ENCODE measurements at places on chromosomes 3 and 15.

DNA sequence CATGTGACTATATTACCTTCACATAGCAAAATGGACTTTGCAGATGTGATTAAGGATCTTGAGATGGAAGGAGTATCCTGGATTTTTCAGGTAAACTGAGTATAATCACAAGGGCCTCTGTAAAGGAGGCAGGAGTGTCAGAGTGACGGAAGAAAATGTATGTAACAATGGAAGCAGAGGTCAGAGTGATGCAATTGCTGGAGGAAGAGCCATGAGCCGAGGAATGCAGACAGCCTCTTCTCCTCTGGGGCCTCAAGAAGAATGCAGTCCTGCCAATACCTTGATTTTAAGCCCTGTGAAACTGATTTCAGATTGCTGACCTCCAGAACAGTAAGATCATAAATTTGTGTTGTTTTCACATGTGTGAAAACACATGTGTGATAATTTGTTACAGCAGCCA, 15.1 kb downstream of the HEMK1 start:
- DNase-seq: no peak

DNA sequence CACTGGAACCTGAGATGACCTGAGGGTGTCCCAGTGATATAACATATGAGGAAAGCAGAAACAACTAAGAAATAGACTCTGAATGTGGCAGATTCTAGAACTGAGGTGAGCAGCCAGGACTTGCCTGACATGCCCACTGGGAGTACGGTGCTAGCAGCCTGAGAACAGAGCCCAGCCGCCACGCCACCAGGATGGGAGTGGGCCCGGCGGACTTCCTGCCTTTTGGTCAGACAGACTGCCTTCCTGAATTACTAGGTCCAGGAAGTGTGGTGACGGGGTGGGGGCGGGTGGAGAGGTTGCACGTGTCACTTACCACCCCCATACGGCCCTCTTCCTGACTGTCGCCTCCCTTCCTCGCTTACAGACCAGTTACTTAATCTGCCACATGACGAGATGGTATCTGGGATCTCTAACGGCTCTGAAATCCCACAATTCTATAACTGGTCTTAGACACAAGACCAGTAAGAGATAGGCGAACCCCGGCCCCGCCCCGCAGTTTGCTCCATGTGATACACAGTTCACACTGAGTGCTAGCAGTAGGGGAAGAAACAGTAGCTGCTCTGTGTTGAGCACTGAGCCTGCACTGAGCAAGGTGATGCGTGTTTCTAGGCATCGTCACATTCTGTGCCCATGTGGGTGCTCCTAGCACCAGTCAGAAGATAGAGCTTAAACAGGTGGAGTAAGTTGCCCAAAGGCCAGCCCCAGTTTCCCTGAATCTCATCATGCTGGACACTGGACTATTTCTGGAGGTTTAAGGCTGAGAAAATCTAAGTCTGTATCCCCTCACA, 95.7 kb downstream of the CPN2 start:
- no peak for DNase-seq

GRCh38 chr3:25655659-25656058, 9.0 kb downstream of the TOP2B start:
- DNase-seq: no peak

- DNase-seq: no peak
Measured at GRCh38 chr15:63198371-63199250, 9.2 kb downstream of the RAB8B start.

GRCh38 chr3:414063-414462, 217.5 kb downstream of the CHL1 start:
- DNase-seq: no peak

- DNase-seq: no peak
Measured at GRCh38 chr3:11736136-11736833, 92.6 kb upstream of the VGLL4 start.

DNA sequence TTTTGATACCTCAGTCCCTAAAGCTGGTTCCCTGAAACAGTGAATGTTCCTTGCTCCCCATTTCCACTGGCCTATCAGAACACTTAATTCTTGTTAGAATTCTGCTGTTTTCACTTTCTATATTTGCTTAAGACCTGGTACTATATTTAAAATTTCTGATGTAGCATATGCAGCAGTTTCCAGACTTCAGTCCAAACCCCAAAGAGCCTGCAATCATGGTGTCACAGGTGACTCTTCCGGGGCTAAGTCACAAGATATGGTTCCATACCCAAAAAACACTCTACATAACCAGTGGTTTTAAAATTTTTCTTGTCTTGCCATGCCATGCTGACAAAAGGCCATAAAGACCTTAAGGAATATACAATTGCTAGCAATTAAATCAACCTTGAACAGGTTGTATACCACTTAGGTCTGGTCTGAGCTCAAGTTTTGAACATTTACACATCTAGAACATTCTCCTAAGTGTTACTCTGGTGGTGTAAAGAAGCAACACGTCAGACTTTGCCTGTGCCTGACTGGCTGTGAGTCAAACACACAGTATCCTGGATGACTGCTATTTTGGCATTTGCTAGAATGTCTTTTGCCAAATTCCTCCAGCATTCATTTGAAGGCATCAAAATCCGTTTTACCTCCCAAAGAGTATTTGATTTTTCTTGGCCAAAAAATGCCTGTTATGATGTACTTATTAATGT, 160.0 kb downstream of the FRMD5 start:
- DNase-seq: no peak

DNA sequence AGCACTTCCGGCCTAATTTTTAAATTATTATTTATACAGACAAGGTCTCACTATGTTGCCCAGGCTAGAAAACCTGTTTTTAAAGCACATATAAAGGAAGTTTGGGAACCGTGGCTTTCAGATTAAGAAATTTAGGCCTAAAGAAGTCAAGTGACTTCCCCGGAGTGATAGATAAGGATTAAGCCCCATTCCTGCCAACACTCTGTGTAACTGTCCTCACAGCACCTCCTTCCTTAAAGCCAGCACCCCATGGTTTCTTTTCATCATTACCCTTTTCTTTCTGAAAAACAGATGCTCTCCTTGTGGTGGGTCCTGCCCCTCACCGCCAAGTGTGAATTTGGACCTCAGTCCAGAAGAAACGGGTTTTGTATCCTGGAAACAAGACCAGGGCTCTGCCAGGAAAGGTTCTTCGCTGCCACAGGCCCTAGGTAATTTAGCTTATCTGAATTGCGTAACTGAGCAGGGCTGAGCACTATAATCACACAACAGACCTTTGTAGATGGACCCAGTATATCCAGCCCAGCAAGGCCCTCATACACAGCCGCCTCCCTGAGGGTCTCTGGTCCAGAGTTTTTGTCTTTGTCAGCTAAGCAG, 231.3 kb downstream of the PLCL2 start:
- no peak for DNase-seq

GRCh38 chr3:56339671-56340070, 128.6 kb downstream of the ERC2 start:
- DNase-seq: no peak

GRCh38 chr15:52731732-52732470, 52.7 kb upstream of the ATOSA start:
- no peak for DNase-seq

DNA sequence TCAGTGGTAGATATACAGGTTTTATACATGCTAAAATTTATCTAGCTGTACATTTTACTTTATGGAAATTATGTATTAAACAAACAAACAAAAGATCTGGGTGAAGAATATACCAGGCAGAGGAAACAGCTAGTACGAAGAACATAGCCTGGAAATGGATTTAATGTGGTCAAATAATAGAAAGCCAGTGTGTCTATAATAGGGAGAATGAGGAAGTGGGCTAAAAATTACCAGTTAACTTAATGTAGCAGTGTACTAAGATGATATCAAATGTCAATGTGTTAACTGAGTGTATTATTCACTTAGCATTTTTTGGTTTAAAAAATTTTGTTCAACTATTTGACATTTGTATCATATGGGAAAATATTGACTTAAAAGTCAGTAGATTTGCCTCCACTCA, 22.8 kb upstream of the SLC15A2 start:
- no peak for DNase-seq

- DNase-seq: no peak
Measured at GRCh38 chr15:64732156-64732860, 43.1 kb downstream of the RBPMS2 start.

DNA sequence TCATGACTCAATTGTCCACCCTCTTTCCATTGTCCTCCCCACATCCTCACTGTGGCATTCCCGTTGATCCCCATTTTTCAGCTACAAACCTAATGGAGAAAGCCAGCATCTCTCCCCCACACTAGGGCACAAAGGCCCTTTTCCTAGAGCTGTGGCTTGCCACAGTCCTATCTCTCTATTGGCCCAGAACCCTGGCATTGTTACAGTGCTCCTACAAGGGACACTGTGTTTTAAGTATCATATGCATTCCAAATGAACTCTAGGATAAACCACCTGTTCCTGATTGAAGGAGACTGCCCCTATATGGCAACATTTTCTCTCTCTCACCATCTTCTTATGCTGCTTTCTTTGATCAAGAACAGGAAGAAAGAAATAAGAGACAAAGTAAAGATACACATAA, 69.4 kb upstream of the SKOR1 start:
- no peak for DNase-seq

- no peak for DNase-seq
Measured at GRCh38 chr3:39170461-39170860, 17.1 kb upstream of the CSRNP1 start.

- no peak for DNase-seq
Measured at GRCh38 chr15:37106490-37107001, 6.2 kb upstream of the MEIS2 start.

DNA sequence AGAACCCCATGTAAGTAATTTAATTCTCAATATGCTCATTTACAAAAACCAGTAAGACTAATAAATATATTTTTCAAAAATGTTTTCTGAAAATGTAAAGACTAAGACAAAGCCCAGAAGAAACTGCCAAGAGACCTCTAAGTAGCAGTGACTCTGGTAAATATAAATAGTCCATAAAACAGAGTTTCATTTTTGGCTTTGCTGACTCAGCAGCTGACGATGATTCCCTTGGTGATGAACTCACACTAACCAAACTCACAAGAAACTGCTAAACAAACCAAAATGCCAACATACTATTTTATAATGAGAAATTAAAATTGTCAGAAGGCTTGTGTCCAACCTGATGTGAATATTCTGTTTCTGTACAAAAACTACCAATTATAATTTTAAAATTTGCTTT, 31.5 kb upstream of the IMPG2 start:
- DNase-seq: no peak

GRCh38 chr3:50495609-50496423, 7.6 kb downstream of the CACNA2D2 start:
- DNase-seq: no peak

- DNase-seq: no peak
Measured at GRCh38 chr15:91950631-91951329, 97.3 kb downstream of the SLCO3A1 start.

DNA sequence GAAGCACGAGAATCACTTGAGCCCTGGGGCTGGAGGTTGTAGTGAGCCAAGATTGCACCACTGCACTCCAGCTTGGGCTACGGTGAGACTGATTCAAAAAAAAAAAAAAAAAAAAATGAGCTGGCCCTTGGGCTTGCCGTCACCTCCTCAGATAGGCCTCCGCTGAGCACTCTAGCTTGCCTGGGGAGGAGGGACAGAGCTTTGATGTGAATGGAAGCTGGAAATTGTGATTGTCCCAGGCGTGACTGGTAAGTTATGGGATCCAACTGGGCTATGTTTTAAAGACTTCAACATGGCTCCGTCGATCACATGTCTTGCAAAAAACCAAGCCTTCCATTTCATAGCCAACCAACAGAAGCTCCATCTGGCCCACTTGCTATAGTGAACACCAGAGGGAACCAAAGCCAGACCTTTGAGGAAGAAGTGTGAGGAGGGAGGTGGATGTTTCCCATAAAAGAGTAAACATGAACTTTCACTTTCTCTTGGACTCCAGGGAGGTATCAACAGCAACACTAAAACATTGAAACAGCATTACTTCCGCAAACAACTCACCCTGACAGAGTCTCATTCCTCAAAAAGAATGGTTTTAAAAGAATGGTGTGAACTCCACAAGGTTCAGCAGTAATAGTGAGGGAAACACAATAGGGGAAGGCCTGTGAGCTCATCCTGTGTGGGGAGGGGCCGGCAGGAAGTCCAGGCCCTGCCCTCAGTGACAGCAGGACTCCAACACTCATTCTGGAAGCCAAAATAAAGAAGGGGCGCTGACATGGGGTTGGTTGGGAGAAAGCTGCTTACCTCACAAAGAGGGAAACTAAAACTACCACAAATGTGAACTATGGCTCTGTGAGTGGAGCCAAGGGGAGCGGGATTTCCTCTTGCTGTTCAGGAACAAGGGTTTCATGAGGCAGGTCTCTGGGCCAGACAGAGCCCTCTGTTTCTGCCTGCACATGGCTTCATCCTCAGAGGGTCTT, 59.2 kb upstream of the IL12A start:
- DNase-seq: no peak

- DNase-seq: no peak
Measured at GRCh38 chr3:194517333-194517732, 30.5 kb upstream of the ATP13A3 start.

- DNase-seq: no peak
Measured at GRCh38 chr3:70607469-70607868, 295.0 kb upstream of the MDFIC2 start.

GRCh38 chr15:49145651-49146609, 9.5 kb downstream of the COPS2 start:
- no peak for DNase-seq

DNA sequence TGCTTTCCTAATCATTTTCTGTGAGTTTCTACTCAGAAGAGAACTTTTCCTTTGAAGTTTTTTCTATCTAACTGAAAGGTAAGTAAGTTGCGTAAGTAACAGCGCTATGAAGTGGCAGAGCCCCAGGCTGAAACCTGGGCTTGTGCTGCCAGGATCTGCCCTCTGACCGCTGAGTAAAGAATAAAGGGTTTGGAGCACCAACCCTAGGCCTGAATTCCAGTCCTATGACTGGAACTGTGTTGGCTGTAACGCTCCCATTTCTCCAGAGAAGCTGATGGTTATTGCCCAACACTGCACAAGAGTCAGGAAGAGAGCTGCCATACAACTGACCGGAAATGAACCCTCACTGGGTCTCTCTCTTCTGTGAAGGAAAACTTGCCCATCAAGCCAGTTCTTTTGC, 87.0 kb downstream of the FOXB1 start:
- no peak for DNase-seq

GRCh38 chr3:112751061-112751460, 95.6 kb downstream of the CD200R1L start:
- DNase-seq: no peak

GRCh38 chr3:181458857-181459256, 252.9 kb upstream of the SOX2 start:
- DNase-seq: no peak

GRCh38 chr3:161607056-161607455, 110.4 kb downstream of the OTOL1 start:
- DNase-seq: no peak

All from stimulated activated CD4-positive, alpha-beta T cell treated with anti-CD3 and anti-CD28 coated beads, Interleukin-15, amount 100 ng/mL, for 1 hour (primary cell).